DMS79 treated with DMSO at 0.1 percent for 48 hours (cell line): ENCODE measurements at places on chromosomes 13 and 19.
A peak's percentile ranks its signal among the peaks of the same experiment; 100 is the strongest.

- no peak for DNase-seq
Measured at GRCh38 chr13:23384111-23384510, 49.4 kb downstream of the SACS start.

DNA sequence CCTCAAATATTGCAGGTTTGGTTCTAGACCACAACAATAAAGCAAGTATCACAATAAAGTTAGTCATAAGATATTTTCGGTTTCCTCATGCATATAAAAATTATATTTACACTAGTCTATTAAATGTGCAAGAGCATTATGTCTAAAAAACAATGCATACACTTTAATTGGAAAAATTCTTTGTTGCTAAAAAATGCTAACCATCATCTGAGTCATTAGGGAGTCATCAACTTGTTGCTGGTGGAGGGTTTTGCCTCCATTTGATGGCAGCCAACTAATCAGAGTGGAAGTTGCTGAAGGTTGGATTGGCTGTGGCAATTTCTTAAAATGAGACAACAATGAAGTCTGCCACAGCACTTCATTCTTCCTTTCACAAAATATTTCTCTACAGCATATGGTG lies 422.3 kb upstream of the GPC6 start:
- no peak for DNase-seq

GRCh38 chr13:72657379-72657778 lies 70.0 kb downstream of the MZT1 start:
- no peak for DNase-seq

DNA sequence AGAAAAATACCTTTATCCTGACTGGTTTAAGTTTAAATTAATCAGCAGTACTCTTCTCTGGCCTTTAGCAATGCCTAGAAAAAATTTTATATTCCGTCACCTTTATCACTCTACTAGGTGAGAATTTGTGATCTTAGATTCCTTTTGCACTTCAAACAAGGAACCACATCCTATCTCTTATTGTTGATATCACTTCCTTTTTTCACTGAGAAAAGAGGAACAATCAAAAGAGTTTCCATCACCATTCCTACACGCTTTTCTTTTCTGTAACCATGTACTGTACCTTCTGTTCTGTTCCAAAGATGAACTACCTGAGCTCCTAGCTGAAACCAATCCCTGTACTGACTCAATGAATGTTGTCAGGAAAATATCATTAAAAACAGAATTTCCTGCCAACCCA lies 1379.0 kb upstream of the MIR17HG start:
- DNase-seq = no peak

DNA sequence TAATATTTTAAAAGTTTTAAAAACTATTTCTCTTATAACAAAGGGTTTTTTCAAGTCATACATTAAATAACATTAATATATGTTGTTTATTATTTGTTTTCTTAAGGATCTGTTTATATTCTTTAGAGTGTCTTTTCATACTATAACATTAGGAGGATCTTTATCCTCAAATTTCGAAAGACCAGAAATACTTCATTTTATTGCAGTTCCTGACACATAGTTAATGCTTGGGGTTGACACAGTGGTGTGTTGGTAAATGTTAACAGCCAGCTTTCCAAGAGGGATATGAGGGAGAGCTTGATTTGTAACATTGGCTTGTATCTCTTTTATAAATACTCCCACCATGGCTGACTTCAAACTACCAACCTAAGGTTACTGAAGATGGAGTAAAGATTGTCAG lies 126.6 kb upstream of the KLF5 start:
- no peak for DNase-seq

GRCh38 chr19:32104153-32104849 lies 241.1 kb upstream of the ZNF507 start:
- peak; percentile 34 for DNase-seq

DNA sequence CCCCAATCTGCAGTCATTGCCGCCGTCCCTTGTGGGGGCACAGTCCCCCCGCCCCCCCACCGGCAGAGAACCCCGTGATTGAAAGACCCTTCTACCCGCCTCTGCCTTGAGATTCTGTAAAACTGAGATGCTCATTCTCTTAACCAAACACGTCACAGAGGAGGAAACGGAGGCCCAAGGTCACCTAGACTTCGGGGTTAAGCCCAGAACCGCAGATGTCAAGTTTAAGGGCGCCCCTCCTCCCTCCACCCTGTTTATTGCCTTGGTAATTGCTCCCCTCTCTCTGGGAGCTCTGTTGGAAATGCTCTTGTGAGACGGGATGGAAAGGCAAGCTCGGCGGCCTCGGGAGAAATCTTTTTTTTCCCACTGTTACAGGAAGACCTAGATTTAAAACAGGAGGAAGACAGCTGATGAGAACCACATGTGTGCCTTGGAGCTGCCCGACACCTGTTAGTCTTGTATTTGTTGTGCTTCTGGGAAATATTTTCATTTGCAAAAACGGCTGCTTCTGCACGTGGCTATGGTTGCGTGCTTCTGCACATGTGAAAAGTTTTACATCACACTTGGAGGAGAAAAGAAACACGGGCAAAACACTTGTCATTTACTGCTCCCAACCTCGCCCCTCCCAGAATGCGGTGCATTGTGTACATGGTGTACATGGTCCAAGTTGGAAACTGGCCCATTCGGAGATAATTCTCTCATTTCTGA lies 1.1 kb upstream of the MED26 start:
- no peak for DNase-seq

DNA sequence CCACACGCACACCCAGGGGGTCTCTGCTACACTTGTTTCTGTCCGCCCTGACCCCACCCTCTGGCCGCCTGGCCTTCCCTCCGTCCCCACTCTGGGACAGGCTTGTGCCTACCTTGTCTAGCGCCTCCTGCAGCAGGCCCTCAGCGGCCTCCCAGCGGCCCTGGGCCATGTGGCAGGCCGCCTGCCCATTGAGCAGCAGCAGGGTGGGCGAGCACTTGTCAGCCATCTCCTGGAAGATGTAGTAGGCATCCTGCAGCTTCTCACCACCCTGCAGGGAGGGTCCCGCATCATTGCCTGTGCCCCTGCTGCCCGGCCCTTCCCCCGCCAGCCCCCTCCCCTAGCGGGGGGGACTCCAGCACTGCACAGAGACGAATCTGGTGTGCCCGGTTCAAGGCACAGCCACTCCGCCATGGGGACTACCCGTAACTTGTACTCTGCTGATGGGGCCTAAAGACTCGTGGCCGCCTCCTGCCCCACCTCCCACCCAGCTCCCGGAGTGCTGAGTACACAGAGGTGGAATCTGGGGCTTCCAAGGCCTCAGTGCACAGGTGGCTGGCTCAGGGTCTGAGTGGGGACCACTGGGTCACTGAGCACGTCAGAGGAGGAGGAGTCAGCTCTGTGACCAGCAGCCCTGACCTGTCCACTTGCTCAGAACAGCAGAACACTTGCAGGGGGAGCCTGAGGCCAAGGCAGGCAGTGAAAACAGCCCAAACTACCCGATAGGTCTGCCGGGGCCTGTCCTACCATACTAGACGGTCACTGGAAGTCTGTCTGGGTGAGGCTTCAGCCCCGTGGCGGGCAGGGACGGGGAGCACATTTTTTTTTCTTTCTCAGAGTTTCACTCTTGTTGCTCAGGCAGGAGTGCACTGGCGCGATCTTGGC lies 7.4 kb upstream of the CERS1 start:
- no peak for DNase-seq

- DNase-seq = no peak
Measured at GRCh38 chr13:26344980-26345379, 91.1 kb downstream of the CDK8 start.

GRCh38 chr19:17475541-17476115 lies 5.3 kb downstream of the SLC27A1 start:
- no peak for DNase-seq

GRCh38 chr19:10615429-10616023 lies 9.8 kb upstream of the SLC44A2 start:
- DNase-seq = no peak

- no peak for DNase-seq
Measured at GRCh38 chr19:12482509-12482886, 2.1 kb downstream of the ZNF709 start.

DNA sequence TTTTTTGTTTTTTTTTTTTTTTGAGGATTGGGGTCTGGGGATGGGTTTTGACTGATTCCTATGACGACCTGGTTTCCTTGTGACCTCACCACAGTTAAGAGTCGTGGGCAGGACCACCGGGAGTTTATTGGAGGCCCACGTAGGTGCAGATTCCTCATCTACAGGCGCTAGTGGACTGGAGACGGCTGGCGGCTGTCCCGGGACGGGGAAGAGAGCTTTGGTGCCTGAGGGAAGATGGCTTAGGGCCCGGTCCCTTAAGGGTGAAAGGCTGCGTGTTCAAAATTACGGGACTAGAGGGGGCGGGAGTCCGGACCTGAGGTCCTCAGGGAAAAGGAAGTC lies 682 bp upstream of the TEAD2 start:
- DNase-seq = no peak

DNA sequence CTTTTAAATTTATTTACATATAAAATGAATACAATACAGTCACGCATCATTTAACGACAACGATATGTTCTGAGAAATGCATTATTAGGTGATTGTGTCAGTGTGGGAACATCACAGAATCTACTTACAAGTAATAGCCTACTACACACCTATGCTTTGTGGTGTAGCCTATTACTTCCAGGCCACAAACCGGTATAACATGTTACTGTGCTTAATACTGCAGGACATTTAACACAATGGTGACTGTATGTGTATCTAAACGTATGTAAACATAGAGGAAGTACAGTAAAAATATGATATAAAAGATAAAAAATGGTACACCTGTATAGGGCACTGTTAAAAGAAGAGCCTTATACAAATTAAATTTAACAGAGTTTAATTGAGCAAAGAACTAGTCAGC lies 62.4 kb upstream of the KLHL1 start:
- DNase-seq = no peak

- no peak for DNase-seq
Measured at GRCh38 chr13:104962411-104962810, 1573.1 kb downstream of the EFNB2 start.

DNA sequence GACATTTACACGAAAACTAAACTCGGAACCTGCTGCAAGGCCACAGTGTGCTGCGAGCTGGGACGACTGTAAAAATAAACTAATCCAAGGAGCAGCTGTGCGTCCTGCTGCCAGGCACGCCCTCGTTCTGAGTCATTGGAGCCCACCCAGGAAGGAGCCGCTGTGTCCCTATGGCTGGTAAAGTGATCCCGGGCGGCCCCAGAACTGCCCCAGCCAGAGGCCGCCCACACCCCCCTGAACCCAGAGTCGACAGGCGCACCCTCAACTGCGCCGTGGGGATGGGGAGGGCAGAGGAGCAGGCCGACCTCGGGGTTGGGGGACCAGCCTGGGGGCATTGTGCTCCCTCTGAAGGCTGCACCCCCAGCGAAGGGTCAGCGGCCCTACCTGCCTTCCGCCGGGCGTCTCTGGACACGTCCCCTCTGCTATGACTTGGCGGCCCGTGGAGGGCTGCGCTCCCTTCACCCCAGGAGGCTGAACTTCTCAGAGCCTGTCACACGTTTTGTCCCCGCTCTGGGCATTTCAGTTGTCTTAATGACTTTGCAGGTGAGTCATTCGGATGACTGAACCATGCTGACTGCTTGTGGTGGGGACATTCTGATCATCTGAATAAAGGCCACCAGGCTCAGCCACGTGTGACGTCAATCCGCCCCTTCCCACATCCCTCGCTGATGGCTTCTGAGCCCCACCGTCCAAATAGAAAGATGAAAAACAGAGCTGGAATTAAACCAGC lies 42.7 kb downstream of the ADPRHL1 start:
- DNase-seq = no peak

DNA sequence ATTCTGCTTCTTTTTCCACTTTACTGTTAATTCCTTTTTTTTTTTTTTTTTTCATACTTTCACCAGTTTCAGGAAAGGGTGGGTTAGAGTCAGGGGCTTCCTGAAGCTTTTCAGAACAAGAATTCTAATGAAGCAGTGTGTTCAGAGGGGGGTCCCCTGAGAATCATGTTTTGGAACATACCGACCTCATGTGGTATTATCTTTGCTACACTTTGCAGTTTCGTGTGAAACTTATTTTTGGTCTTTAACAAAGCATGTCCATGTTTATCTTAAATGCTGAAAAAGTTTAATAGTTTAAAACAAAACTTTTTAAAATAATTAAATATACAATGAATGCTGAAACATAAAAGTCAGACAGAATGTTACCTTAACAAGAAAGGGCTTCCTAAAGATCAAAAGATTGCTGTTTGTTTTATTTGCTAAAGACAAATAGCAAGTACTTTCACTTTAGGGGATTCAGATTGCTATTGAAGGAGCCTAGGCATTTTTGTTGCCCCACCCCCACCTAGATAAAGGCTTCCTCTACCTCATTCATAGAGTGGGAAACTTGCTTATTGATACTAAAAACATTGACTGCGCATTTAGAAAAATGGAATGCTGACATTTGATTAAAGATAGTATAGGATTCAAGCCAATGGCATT lies 21.1 kb upstream of the POMP start:
- no peak for DNase-seq

- DNase-seq = no peak
Measured at GRCh38 chr13:73073050-73073449, 14.2 kb downstream of the KLF5 start.

- DNase-seq = no peak
Measured at GRCh38 chr19:54451331-54451871, 2.4 kb downstream of the LENG8 start.

DNA sequence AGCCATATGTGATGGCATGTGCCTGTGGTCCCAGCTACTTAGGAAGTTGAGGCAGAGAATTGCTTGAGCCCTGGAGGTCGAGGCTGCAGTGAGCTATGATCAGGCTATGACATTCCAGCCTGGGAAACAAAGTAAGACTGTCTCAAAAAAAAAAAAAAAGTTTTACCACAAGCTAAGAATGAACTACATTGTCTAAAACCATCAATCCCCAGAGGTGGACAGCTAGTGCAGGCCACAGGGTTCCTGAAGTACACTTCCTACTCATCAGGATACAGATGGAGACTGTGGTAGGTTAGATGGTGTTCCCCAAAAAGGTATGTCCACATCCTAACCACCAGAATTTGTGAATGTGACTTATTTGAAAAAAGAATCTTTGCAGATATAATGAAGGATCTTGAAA lies 63.5 kb upstream of the DOCK9 start:
- DNase-seq = no peak

- DNase-seq = no peak
Measured at GRCh38 chr13:43086181-43086580, 62.8 kb downstream of the DNAJC15 start.

DNA sequence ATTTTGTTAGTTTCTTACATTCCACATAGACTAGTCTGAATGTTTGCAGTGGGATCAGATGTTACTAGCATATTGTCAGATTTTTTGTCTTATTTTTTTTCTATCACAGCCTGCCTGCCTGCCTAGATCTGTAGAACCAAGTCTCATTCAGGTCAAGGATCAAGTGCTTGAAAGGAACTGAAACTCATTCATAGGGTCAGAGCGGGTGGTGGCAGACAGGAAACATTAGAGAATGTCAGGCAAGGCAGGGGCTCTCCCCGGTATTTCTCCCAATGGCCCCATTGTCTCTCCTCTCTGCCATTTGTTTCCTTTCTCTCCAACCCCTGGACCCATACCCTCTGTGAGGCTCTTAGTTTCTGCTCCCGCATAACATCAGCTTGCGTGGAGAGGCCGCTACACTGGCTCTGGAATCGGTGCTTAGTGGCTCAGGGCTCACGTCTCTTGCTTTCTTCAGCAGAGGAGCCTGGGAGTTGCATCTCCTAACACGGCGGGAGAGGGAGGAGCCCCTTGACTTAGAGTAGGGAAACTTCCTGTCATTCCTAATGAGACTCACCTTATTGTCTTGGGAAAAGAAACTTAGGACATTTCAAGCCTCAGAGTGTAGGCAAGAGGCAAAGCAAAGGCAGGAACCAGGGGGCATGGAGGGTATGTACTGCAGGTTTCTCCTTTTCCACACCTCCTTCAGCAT lies 35.6 kb upstream of the SPATA13 start:
- no peak for DNase-seq
